CD4-positive, alpha-beta T cell treated with Interleukin-4 for 4 hours (primary cell): ENCODE measurements at places on chromosomes 12 and 14.

DNA sequence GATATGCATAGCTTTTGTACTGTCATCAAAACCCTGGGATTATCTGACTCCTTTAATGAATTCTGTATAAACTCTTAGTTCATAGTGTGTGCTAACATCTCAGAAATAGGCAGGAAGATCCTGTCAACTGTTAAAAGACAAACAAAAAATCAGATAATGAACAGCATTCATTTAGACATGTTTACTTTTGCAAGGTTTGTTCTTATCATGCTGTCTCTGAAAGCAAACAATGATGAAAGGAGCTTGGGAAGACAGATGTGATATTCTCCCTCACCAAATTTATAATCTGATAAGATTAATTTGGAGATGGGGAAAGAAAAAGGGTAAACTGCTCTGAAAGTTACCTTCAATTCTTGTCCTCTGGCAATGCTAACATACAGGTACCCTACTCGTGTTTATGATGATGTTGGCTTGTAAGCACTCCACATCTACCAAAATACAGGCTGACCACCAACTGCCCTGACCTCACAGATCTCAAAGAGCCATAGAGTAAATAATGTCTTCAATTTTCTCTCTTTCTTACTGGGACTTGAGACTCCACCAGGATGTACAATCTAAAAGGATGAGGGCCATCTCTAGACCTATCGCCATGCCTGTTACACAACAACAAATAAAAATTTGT lies 233.8 kb downstream of the SSPN start:
- no peak for DNase-seq

DNA sequence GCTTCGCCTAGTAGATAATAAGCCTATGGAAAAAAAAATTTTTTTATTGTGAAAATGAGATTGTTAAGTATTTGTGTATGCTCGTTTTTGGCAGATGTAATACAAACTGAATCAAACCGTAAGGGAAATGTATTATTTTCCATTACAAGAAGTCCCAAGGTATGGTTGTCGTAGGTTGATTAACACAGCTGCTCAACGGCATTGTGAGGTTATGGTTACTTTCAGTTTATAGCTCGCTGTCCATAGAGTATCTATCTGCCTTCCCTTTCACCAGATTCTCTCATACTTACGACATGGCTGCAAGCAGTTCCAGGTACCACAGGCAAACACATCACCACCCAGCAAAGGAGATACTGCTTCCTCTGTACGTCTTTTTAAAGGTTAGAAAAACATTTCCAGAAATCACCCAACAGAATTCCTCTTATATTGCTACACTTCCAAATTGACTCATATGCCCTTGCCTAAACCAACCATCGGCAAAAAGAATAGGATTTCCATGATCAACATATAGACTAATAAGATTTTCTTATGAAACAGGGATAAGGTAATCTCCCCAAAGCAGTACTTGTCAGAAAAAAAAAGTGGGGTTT lies 338.6 kb downstream of the SYT1 start:
- no peak for DNase-seq

DNA sequence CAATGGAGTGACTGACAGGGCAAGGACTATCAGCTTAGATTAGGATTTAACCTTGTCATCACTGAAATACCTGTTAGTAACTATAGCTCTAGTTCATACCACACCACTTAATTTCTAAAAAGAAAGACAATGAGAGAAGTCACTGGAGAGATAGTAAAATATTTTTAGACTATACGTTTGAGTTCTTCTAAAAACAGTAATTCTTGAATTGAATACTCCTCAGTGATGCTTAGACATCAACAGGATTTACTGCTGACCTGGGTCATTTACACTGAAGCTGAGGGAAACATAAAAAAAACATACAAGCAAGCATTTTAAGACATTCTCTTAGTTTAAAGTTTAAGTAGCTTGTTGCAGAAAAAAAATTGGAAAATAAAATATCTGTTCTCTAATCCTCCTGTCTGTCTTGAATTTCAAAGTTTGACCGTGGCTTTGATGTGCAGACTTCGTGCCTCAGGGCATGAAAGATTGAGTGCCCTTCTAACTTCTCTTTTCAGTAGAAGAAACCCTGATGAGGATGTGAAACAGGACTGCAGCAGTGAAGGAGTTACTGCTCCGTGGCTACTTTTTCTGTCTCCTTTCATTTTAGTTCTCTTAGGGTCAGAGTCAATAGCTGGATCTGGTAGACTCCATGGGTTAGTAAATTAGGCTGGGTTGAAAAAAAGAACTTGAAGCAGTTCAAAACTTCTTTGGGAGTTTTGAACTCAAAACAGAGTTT lies 172.2 kb downstream of the PTPRO start:
- no peak for DNase-seq

- DNase-seq: no peak
These were observed 430.0 kb downstream of the ETNK1 start for GRCh38 chr12:23055004-23055403.

DNA sequence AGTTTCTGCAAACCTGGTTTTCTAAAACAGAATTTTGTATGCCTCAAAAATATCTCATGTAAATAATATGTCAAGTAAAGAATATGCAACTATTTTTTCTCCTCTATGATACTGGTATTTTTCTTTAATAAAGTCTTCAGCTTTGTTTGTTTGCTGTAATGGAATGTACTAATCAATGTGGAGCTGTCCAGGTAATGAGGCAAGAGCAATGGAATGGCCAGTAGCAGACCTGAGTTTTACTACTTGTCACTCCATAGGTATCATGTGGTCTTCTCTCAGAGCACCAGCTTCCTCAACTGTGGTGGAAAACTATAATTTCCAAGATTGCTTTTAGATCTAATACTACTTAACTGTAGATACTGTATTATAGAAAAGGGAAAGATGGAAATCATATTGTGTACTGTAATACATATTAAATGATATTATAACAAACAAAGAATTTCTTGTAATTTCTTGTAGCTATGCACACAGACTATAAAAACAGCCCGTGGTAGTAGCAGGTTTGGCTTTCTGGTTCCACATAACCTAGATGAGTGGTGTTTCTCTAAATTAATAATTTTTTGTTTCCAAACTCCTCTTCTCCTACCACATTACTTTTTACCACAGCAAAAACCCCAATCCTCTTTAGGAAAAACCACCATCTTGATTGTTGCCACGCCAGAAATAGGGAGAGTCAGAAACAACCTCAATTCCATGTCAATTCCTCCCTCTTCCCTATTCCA lies 70.6 kb downstream of the KIF21A start:
- DNase-seq: no peak

DNA sequence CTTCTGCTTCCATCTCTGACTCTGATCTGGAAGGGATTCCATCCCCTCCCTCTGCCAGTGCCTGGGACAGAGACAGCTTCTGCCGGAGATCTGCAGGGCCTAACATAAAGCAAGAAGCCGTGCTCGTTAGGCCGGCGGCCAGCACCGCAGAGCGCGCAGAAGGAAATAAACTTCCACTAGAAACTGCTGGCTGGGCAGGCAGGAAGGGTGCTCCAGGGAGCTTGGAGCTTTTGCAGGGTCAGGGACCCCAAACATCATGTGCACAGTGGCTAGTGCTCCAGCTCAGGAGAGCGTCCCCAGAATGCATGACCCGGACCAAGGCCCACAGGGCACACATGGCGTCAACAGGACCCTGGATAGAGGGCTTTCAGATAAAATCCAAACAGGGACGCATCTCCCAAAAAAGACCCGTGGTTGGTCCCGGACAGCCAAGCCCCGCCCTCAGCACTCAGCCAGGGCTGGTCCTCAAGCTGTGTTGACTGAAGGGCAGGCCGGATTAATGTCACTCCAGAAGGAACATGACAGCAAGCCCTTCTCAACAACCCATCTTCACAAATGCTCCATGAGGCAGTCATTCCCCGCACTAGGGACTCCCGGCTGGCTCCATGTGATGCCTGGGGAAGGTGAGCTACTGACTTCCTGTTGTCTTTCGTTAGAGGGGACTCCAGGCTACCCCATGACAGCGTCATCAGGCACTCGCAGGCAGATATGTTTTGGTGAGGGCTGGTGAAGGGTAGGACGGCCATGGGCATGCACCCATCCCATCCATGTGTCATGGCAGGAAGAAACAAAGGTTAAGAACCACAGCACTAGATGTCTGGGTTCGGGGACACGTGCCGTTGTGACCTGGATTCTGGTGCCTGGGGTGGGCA lies 121.5 kb downstream of the CALM1 start:
- DNase-seq: no peak

DNA sequence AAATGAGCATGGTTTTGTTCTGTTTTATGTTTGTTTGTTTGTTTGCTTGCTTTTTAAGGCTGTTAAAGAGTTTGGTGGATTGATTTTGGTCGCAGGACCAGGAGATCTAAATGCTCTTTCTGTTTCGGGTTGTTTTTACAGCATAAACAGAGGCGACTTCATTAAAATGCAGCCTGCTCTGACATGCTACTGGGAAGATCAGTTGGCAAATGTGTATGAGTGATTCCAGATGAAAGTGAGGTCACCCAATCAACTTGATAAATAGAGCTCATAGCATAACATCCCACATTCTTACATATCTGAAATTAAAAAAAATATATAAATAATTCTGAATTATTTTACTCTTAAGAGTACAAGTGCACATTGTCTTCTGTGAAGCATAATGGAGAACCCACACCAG lies 947.7 kb downstream of the GALC start:
- no peak for DNase-seq

GRCh38 chr12:50053583-50053982 lies 3.8 kb upstream of the ASIC1 start:
- DNase-seq: no peak

GRCh38 chr12:12872139-12872933 lies 19.0 kb upstream of the GPRC5A start:
- no peak for DNase-seq

GRCh38 chr12:82383930-82384552 lies 25.7 kb downstream of the METTL25 start:
- no peak for DNase-seq

DNA sequence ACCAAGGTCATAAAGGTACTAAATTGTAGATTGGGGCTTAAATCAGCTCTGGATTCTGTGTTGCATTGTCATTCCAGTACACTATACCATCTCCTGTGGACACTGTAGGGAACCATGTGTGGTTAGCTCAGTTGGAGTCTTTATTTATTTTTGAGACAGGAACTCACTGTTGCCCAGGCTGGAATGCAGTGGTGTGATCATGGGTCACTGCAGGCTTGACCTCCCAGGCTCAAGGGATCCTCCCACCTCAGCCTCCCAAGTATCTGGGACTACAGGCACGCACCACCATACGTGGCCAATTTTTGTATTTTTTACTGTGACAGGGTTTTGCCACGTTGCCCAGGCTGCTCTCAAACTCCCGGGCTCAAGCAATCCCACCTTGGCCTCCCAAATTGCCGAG lies 6.7 kb downstream of the PAPOLA start:
- DNase-seq: no peak

GRCh38 chr14:71716041-71716772 lies 216.0 kb upstream of the RGS6 start:
- DNase-seq: no peak

DNA sequence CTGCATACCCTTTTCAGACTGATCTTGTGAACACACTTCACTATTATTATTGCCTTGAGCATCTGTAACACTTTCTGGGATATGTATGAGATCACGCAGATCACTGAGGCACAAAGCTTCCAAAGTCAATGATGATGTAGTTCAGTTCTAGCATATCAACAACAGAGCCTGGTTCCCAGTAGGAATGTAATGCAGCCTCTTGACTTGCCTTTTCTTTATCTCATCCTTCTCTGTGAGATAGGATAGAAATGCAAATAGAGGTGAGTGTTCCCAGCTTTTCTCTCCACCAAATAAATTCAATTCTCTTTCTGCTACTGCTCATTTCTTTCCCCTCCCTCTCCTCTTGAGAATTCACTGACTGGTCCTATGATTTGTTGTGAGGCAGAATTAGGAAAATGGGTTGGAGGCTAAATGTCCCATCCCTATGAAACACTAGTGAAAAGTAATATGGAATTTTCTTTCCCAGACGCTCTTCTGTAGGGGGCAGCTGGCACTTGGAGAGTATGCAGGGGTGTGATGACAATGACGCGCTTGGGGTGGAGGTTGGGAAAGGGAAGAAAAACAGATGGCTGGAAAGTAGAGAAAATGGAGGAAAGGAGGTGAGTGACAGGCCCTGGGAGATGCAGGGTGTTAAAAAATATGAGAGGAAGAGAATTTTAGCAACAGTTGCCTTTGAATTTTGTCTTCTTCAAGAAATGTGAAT lies 96.0 kb upstream of the TMTC1 start:
- no peak for DNase-seq

GRCh38 chr14:59333668-59334067 lies 131.5 kb downstream of the GPR135 start:
- DNase-seq: no peak

DNA sequence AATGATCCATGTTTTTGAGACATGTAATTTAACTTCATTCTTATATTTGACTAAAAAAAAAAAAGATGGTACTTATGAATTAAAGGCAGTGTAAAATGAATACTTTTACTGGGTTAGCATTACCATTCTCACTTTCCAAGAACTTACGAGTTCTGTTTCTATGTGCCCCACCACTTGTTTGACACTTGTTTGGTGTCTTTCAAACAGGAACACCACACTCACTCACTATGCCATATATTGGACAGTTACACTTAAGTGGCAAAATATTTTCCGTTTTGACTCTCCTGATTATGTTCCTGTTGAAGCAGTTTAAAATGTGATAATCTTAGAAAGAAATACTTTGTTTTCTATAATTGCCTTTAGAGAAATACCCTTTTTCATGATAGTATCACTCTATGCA lies 56.6 kb upstream of the ATXN7L3B start:
- DNase-seq: no peak

DNA sequence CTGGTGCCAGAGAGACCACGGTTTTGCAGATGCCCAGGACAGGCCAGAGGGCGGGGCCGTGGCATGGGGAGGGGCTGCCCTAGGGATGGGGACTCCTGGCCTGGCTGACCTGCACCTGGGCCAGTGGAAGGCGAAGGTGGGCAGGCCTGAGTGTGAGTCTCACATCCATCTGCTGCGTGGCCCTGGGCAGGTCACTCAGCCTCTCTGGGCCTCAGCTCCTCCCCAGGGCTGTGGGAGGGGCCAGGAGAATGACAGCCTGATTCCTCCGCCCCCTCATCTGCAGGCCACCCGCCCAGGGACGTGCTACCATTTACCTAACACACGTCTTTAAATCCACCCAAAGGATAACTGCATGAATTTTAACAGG lies 90.9 kb downstream of the GALNT9 start:
- DNase-seq: no peak

DNA sequence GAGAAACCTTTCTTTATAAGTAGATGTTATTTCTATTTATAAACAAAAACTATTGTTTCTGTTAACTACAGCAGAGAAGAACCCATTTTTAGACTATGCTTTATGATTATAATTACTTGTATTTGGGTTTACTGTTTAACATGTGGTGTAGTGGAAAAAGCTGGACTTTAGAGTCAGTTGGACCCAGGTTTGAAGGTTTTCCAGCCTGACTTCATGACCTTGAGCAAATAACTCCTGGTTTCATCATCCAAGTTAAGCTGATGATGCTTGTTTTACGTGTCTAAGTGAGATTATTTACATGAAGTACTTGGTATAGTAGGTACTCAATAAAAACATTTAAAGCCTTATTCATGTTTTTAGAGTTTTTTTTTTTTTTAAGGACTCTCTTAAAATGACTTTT lies 221.8 kb upstream of the ARHGAP5 start:
- no peak for DNase-seq
